Activated CD4-positive, alpha-beta T cell treated with anti-CD3 and anti-CD28 coated beads, Interleukin-2, amount 50 U/mL, for 4 hours (primary cell): ENCODE measurements at places on chromosomes 7 and 10.

DNA sequence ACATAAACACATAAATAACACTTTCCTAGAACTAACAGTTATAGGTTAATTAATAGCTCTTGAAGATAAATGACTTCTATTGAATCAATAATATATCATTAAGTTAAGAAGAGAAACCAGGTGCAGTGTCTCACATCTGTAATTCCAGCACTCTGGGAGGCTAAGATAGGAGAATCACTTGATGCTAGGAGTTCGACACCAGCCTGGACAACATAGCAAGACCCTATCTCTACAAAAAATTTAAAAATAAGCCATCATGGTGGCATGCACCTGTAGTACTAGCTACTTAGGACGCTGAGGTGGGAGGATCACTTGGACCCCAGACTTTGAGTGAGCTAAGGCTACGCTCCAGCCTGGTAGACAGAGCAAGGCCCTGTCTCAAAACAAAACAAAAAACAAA lies 38.8 kb downstream of the AKR1D1 start:
- no peak for DNase-seq

DNA sequence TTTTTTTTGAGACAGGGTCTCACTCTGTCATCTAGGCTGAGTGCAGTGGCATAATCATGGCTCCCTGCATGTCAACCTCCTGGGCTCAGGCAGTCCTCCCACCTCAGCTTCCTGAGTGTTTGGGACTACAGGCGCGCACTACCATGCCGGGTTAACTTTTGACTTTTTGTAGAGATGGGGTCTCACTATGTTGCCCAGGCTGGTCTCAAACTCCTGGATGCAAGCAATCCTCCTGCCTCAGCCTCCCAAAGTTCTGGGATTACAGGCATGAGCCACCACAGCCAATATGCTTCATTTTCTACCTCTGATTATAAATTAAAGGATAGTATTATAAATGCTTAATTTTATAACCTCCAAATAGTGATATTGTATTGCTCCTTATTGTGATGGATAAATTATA lies 121.3 kb downstream of the ADK start:
- DNase-seq: no peak

- no peak for DNase-seq
Measured at GRCh38 chr7:98553666-98554065, 63.4 kb upstream of the NPTX2 start.

DNA sequence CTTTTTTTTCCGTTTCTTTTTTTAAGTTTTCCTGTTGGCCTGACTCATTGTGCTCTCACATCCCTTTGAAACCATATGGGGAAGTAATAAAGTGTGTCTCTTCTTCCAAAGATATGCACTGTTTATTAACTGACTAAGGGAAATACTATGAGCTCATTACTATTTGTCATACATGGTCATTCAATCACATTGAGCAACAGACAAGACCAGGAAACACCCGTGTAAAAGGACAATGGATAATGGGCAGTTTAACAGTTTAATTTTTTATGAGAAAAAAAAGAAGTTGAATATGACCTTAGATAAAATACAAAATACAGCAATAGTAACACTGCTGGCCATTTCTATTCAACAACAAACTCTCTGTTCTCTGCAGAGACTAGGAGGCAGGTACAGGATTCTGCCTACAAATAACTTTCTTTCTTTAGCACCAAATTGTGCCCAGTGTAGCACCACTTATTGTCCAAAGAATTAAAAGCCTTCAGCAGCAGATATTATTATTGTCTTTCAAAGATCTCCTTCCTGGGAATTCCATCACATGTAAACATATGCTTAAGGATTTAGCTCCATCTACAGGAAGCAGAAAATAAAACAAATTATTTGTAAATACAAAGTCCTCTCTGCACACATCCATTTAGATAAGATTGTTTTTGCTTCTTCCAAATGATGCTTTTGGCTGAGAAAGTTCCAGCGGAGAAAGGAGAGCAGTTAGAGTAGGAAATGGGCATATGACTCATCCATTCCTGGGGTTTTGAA lies 55.0 kb upstream of the AKR1E2 start:
- no peak for DNase-seq

DNA sequence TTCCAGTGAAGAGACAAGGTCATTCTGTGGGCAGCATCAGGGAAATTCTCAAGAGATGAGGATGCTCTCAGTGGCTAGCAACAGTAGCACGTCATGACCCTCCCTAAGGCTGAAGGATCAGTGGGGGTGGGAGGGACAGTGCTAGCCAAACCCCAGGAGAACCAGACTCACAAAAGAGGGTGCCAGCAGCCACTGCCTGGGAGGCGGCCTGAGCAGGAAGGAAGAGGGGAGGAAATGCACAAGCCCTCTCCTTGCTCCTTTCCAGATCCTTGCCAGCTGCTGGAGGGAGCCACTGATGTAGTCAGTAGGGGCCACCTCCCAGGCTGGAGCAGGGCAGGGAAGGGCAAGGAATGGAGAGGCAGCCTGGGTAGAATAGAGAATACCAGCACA lies 302.7 kb downstream of the RPS24 start:
- DNase-seq: no peak

GRCh38 chr7:70893422-70893821 lies 238.5 kb upstream of the GALNT17 start:
- no peak for DNase-seq

DNA sequence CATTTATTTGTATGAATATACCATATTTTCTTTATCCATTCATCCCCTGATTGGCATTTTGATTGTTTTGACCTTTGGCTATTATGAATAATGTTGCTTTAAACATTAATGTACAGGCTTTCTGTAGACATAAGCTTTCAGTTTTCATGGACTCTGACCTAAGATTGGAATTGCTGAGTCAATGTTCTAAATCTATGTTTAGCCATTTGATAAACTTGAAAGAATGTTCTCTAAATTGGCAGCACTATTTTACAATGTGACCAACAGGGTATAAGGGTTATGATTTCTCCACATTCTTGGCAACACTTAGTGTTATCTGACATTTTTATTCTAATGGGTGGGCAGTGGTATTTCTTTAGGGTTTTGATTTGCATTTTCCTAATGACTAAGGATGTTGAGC lies 229.7 kb upstream of the ETV1 start:
- no peak for DNase-seq

GRCh38 chr10:37434091-37434490 lies 308.7 kb downstream of the ANKRD30A start:
- no peak for DNase-seq

DNA sequence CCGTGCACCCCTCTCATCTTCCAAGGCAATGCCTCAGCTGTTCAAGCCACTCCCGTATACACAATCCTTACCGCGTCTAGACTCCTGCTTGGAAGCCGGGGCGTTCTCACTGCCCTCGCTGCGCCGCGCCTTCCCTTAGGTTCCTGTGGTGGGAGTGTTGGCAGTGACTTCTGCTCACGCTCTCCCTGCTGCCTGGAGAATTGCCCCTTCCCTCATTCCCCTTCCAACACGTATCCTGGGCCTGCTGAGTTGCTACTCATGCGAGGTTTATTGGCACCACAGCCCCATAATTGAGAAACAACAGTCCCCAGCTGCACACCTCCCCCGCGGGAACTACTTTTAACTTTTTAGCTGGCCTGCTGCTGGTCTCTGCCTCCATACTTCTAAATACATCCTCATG lies 31.9 kb downstream of the RBM17 start:
- no peak for DNase-seq

DNA sequence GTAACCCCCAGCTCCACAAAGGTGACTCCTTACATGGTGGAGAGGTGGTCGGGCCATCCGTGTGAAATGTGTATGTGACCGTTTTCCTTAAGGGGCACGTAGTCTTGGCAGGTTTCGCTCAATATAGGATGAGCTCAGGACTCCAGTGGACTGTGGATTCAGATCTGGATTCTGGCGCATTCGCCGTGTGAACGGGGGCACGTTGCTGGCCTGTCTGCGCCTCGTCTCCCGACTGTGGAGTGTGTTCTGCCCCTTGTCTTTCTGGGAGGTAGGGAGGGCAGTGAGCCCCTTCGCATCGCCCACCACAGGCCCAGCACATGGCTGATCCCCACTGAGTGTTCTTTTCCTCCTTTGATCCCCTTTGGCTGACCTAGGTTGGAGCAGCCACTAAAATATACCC lies 165.1 kb downstream of the EGFR start:
- no peak for DNase-seq

DNA sequence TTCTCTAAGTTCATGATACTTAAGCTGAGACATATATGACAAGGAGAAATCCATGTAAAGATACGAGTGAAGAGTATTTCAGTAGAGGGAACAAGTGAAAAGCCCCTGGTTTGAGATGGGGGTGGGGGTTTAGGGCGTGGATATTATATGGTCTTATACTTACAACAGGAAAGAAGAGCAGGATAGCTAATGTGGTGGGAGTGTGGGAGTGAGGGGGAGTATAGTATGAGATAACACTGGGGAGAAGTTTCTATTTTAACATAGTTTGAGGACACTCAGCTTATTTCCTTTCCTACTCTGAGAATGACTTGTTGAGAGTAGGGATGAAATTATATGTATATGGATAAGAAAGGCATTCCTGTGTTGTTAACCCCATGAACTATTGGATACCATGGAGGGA lies 36.5 kb downstream of the MCU start:
- DNase-seq: no peak

DNA sequence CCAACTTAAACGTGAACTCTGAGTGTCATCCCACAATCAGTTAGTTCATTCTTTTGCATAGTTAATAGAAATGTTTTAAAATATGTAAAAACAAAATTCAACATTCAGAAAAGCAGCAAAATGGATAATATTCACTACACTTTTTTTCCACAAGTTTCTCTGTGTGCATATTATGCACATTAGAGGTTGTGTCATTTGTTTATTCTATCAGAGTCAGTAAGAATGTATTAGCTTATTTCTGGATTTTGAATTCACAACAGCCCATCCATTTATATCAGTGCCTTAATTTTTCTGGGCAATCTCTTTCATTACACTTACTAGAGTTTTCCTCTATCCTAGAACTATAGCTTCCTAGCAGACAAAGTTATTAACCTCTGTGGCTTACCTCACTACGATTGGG lies 432.7 kb upstream of the SEMA3A start:
- no peak for DNase-seq

- DNase-seq: no peak
Measured at GRCh38 chr7:26440233-26441001, 148.8 kb downstream of the SNX10 start.

DNA sequence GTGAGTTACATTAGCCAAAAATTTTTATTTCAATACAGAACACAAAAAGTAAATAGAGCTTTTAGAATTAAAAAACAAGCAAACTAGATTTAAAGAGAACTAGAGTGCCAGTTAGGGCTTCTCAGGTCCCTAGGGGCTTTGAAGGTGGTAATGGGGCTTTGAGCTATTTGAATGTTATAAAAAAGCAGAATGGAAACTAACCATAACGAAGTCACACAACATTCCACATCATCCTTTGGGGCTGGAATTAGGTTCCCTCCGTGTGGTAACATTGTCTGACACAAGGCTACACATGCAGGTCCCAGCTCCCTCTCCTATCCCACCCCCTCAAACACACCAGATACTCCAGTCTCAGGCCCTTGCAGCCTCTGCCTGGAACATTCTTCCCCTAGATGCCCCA lies 15.3 kb downstream of the JAZF1 start:
- DNase-seq: no peak

- DNase-seq: no peak
Measured at GRCh38 chr10:62464308-62464707, 90.1 kb downstream of the ZNF365 start.

DNA sequence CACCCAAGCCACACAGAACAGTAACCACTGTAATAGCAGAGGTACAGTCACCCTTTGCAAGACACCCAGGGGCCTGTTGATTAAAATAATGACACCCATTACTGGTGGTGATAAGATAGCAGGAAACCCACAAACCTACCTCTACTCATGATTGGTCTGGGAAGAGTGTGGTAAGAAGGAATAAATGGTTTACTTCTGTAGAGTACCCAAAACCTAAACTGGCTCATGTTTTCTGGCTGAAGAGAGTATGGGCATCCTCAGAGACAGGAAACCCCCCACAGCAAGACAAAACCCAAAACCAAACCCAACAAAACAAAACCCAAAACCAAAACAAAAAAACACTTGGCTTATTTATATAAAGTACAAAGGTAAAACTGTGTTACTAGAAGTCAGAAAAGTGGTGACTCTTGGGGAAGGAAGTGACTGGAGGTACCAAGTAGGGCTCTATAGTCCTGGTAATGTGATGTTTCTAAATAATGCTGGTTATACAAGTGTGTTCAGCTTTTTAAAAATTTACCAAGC lies 15.5 kb upstream of the DNAJB12 start:
- DNase-seq: no peak

DNA sequence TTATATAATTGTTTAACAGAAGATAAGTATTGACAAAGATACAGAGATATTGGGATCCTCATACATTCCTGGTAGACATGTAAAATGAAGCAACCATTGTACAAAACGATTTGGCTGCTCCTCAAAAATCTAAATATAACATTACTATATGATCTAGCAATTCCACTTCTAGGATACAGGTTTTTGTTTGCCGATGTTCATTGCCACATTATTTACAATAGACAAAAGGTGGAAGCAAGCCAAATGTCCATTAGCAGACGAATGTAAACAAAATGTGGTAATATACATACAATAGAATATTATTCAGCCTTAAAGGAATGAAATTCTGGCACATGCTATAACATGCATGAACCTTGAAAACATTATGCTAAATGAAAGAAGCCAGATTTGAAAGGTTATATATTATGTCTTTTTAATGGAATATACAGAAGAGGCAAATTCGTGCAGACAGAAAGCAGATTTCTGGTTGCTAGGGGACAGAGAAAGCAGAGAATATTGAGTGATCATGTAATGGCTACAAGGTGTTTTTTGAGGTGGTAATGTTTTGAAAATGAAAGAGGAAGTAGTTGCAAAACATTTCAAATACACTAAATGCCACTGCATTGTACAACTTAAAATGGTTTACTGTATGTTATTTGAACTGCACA lies 44.9 kb downstream of the POLR1F start:
- no peak for DNase-seq

DNA sequence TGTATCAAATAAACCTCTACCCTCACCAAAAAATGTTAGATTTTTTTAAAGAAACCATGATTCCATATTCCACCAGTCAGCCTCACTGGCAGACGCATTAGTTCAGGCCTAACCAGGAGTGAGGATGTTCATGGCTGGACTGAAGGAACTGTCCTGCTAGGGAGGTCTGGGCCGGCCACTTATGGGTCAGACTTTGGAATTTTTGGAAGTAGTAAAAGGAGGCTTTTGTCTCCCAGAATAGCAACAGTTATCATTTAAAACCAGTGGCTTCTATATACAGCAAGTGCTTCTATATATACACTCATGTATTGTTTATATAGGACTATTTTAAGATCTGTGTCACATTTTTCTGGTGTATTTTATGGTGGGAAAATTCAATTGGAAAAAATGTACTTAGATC lies 120.5 kb downstream of the CNNM2 start:
- DNase-seq: no peak
